ENCODE measurements at places on chromosomes 5 and 9.
A peak's percentile ranks its signal among the peaks of the same experiment; 100 is the strongest.

DNA sequence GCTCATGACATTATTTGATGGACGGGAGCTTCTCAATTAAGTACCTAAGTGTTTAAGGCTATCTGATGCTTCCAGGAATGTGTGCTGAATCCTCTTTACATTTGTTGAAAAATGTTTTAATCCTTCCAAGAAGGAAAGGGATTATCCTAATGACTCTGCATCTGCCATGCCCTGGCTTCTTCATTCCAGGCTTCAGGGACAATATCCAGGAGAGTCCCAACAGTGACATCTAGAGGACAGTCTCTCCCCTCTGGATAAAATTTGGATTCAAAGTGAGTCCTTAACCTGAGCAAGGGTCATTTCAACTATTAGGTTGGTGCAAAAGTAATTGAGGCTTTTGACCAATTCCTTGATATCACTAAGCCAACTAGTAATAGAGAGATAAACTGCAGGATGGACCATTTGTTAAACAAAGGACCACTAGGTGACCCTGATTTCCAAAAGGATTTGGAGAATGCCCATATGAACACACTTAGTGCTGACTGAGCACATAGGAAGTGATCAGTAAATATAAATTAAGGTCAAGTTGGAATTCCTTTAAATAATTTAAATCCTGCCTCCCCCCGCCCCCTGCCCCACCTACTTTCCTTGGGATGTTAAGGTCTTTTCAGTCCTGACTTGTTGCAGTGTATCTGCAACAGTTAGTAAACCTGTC lies 19.1 kb downstream of the TNFSF8 start:
- DNase-seq = peak; percentile 37

- DNase-seq = no peak
These were observed 8.6 kb downstream of the TRPM3 start for GRCh38 chr9:71112866-71113265.

DNA sequence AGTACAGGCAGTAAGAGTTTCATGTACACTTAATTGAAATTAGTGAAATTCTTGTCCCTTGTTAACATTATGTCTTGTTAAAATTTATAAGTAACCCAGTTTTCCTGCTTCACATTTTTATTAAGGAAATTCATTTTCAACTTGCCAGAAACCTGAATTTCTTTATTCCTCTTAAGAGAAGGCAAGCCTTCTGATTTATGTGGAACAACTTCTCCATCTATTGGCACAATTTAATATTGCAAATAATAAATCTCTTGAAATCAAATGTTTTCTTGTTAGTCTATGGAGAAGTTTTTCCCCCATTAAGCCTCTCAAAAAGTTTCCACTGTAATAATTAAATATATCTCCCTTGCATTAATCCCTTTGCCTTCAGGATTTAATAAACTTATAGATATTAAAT lies 33.8 kb upstream of the ACO1 start:
- DNase-seq = peak; percentile 34

DNA sequence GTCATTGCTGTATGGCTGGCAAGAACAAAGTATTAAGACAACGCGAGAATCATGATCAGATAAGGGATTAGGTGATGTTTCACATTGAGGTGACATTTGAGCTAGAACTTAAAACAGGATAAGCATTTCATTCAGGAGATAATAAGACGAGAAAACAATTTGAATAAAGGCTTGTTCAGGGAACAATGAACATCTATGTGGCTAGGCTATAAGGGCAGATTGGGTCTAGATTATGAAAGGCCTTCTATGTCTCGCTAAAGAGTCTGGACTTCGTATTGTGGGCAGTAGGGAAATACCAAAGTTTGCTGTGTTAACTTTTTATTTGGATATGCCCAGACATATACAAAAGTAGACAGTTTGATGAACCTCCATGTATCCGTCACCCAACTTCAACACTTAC lies 6.9 kb downstream of the MRPL22 start:
- DNase-seq = no peak

GRCh38 chr5:88251048-88251711 lies 17.5 kb downstream of the TMEM161B start:
- peak; percentile 34 for DNase-seq

DNA sequence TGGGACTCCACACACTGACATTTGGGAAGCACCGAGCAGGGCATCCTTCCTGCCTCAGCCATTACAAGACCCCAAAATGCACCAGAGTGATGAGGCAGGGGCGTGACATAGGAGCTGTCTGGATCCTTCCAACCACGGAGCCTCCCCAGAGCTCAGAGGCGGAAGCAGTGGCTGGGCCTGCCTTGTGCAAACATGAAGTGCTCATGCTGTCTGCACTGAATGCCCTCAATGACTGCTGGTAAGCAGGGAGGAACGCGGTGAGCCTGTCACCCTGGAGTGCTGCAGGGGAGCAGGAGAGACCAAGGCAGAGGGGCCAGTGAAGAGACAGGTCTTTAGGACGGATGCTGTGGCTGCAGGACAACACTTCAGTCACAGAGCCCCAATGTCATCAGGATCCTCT lies 60.2 kb upstream of the HRH2 start:
- no peak for DNase-seq

- no peak for DNase-seq
These were observed 127.5 kb downstream of the SUSD1 start for GRCh38 chr9:112047538-112048066.

DNA sequence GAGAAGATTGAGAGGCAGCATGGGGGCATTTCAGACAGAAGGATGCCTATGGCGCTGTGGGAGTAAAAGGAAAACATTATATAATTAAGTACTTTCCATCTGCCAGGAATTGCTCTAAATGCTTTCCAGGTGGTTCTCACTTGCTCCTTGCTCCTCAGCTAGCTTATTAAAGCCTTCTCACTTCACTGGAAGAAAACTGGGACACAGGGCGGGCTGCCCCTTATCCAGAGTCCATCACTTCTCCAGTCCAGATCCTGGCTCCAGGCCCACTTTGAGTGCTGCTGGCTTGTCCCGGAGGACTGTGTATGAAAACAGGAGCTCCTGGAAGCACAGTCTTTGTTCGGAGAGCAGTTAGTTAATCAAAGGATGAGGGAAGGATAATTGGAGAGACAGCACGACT lies 409.9 kb upstream of the ADAMTS16 start:
- DNase-seq = no peak

GRCh38 chr5:62138607-62139006 lies 167.4 kb upstream of the KIF2A start:
- DNase-seq = no peak

GRCh38 chr9:137241490-137242268 lies 592 bp downstream of the TUBB4B start:
- peak; percentile 33 for DNase-seq

DNA sequence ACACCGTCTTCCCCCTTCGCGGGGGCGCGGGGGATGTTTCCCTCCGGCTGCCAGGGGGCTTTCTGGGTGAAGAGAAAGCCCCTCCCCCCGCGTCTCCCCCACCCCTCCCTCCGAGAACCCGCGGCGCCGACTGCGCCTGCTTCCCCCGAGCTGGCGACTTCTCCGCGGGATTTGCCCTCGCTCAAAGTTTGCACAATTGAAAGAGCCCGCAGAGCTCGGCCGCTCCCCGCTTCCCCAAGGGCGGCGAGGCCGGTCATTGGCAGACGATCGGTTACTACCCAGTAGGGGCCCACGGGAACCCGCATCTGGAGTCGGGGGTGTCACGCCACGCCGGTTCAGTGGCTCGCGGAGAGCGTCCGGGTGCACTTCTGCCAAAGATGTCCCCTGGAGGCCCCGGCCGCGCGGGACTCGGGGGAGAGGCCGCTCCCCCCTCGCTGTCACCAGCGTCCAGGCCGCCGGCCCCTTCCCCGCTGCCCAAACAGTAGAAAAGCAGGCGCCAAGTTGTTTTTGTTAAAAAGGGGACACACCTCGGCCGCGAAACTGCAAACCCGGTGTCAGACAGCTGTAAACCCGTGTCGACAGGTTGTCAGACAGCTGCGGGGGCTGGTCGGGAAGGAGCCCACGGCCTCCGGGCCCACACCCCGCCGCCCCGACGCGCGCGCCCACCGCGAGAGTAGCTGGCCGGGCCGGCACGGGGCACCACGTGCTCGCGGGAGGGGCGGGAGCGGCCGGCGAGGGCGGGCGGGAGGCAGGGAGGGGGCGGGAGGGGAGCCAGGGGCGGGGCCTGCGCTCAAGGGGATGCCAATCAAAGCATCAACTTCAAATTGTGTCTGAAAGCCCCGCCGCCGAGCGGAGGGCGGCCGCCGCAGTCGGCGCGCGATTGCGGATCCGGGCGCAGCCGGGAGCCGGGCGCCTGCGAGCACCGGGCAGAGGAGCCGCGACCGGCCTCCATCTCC lies at the start of gene IRX1:
IRX1 (plus strand) TSS at position 827 of the 956 bp plus-strand sequence. CDS start 274 bp downstream, outside the sequence.
- peak; percentile 56 for DNase-seq

GRCh38 chr9:33818847-33819500 lies 2.0 kb downstream of the UBE2R2 start:
- DNase-seq = peak; percentile 42

- DNase-seq = peak; percentile 76
These were observed 43.3 kb downstream of the ANKRD33B start for GRCh38 chr5:10607023-10607665.

DNA sequence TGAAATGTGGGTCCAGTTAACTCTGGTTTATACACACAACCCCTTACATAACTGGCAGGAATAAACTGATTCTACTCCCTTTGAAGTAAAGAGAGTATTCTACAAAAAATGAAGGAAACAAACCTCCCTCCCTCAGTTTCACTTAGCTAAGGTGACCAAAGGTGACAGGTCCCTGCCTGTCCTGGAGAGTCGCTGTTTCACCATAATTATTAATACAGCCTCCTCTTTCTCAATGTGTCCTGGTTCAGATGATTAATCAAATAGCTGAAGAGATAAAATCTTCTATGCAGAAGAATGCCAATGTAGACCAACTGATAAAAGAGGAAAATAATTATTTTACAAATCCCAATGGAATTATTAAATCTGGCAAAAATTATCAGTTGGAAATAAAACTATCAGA lies 163.7 kb upstream of the GNA14 start:
- no peak for DNase-seq

DNA sequence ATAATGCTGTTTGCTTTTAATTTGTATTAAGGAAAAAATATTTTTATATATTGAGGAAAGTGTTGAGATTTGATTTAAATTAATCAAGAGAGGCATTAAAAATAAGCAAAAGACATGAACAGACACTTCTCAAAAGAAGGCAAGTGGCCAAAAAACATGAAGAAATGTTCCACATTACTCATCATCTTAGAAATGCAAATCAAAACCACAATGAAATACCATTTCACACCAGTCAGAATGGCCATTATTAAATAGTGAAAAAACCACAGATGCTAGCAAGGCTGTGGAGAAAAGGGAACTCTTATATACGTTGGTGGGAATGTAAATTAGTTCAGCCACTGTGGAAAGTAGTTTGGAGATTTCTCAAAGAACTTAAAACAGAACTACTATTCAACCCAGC lies 45.9 kb downstream of the RANBP17 start:
- peak; percentile 87 for DNase-seq

DNA sequence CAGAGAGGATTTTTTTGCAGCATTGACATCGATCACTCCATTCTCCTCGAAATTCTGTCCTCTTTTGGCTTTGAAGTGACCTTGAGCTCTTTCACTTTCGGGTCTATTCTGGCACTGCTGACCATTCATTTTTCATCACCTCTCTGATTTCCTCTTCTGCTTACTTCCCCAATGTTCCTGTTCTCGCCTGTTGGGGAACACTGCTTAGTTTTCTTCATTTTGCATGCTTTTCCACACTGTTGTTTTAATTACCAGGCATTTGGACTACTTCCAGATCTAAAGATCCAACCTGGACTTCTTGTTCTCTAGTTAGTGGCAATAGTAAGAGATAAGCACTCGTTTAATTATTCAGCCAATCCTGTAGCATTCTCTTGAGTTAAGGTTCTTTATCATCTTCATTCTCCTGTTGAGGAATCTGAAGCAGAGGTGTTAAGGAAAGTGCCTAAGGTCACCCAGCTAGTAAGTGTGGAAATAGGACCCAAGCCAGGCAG lies 53.4 kb downstream of the MAN2A1 start:
- no peak for DNase-seq

DNA sequence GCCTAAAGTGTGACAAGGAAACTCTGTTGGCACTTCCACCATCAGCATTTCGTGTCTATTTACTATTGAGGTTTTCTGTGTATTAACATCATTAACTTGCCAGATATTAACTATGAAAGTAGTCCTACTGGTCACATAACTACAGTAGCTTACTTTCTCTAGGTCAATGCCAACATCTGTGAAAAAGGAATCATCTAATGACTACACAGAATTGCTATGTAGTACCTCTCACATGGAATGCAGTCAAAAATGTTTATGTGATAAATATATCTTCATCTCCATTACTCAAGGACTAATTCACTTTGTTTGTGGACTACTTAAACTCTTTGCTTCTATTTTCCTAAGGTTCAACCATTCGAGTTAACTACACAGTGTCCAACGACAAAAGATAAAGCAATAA lies 2.1 kb downstream of the SCAI start:
- DNase-seq = no peak

- peak; percentile 35 for DNase-seq
These were observed 6.5 kb upstream of the TBC1D9B start for GRCh38 chr5:179914032-179914755.

- no peak for DNase-seq
These were observed 13.1 kb downstream of the TRIO start for GRCh38 chr5:14156290-14156649.

DNA sequence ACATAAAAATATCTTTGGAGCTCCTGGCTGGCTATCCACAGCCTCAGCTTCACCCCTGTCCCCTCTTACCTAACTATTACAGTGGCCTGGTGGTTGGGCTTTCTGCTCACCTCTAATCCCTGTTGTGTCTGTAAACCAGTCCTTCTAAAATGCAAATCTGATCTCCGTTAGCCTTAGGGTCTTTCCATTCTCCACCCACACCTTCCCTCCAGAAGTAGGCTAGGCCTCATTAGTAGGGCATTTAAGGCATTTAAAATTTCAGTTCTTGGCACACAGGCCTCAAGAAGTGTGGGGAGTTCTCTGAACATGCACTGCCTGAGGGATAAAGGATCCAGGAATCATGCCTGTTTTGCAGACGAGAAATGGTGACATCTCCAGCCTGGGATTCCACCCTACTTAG lies 26.4 kb upstream of the STC2 start:
- DNase-seq = no peak

DNA sequence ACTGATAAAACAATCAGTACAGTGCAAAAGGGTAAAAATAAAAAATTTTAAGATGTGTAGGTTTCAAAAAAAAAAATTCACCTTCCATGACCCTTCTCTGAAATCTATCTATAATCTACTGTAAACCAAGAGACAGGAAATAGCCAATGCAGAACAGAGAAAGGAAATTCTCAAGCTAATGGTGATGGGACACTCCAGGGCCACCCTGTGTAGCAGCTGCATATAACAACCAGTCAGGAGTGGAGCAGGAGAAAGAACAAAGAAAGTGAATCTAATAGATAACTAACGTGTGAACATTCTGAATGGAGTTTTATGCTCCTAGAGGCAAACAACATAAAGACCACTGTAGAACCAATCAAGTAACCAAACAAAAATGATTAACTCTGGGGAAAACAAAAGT lies 16.6 kb downstream of the SPTLC1 start:
- no peak for DNase-seq

DNA sequence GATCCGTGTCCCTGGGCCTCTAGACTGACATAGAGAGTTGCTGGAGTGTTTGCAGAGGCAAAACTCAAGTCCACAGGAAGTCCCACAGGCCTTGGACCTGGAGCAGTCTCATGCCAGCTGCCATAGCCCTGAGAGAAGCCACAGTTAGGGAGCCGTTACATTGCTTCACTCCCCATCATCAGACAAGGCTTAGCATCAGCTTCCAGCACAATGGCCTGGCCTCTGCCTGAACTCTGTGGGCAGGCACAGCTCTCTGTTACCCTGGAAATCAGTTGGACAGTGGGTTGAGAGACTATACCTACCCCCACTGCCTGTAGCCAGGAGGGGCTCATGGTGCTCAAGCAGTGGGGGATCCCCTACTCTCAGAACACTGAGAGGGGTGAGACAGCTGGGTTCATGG lies 16.2 kb upstream of the C9orf72 start:
- DNase-seq = no peak

- DNase-seq = peak; percentile 81
These were observed at the start of gene RXRA for GRCh38 chr9:134325813-134326723. Gene RXRA, plus strand, starts transcription at chr9:134326455. Its CDS starts 177 bp downstream, at chr9:134326632.

Measured in astrocyte of the spinal cord (primary cell).